ENCODE measurements at places on chromosomes 7 and 10.

- DNase-seq, result peak; percentile 58
These were observed 166.9 kb downstream of the PAXIP1 start for GRCh38 chr7:154836021-154836448.

DNA sequence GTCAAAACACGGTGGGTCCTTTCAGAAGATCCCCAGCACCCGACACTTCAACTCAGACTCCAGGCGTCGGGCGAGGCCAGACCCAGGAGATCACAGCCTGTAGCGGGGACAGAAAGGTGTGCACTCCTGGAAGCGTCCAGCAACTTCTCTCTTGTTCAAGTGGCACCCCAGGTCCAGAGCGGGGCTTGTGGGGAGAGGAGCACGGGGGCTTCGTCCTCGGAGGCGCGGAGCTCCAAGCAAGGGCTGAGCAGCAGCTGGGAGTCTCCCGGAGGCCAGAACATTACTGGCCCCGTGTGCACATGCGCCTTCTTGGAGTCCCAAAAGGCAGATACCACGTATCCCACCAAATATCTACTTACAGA lies 54.9 kb downstream of the ZRANB1 start:
- DNase-seq, result no peak

DNA sequence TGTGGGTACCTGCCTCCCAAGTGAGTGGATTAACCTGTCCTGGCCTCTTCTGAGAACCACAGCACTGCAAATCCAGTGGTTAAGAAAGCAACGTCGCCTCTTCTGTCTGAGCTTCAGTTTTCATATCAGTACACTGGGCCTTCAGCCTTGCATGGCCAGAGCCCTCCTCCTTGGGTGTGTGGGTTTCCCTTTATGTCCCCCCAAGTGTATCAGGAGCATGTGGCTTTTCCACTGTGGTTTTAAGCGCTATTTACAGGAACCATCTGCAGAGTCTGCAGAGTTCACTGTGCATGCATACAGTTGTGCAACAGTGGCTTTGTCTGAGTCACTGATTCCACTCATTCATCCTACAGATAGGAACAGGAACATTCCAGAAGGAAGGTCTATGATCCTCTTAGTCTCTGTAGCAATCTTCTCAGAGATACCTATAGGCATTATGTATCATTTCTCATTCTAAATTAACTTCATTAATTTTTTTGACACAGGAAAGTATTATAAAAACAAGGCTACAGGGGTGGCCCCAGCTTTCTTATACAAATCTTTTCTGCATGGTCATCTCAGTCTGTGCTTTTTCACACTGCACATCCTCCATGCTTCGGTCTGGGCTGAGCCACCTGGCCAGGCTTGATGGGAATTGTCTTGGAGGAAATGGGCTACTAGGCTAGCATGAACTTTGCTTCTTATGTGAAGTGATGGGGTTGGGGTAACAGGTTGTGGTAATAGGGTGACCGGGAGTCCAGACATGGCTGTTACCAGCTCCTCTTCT lies 17.1 kb downstream of the MBL2 start:
- DNase-seq, result peak; percentile 53

- DNase-seq, result no peak
These were observed 22.2 kb upstream of the CPXM2 start for GRCh38 chr10:123913688-123914268.

All from putamen (tissue), 1 donor.